Lung microvascular endothelial cell (primary cell): ENCODE measurements at places on chromosomes 4 and X.

- DNase-seq: no peak
Measured at GRCh38 chr4:136755531-136755916, 776.8 kb downstream of the PCDH18 start.

- no peak for DNase-seq
Measured at GRCh38 chr4:41752081-41752836, 3.7 kb upstream of the PHOX2B start.

DNA sequence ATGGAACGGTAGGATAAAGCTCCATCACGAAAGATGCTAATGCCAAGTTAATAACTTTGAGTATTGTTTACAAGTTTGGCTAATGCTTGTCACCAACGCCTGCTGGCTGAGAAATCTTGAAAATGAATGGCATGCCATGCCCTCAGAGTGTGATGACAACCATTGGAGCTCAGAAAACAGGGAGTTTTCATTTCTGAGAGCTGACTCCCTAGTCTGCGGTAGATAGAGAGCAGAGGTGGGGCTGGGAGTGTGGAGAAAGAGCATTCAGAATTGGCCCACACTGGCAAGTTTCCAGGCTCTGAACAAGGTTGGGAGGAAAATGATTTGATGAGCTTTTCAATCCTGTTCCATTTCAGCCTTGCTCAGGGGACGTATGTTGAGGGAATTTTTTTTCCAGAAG lies 183.9 kb downstream of the CPEB2 start:
- DNase-seq: no peak

GRCh38 chrX:10922159-10922558 lies 189.0 kb upstream of the HCCS start:
- peak; percentile 59 for DNase-seq

GRCh38 chrX:47902161-47902560 lies 65.5 kb downstream of the ZNF81 start:
- DNase-seq: no peak

DNA sequence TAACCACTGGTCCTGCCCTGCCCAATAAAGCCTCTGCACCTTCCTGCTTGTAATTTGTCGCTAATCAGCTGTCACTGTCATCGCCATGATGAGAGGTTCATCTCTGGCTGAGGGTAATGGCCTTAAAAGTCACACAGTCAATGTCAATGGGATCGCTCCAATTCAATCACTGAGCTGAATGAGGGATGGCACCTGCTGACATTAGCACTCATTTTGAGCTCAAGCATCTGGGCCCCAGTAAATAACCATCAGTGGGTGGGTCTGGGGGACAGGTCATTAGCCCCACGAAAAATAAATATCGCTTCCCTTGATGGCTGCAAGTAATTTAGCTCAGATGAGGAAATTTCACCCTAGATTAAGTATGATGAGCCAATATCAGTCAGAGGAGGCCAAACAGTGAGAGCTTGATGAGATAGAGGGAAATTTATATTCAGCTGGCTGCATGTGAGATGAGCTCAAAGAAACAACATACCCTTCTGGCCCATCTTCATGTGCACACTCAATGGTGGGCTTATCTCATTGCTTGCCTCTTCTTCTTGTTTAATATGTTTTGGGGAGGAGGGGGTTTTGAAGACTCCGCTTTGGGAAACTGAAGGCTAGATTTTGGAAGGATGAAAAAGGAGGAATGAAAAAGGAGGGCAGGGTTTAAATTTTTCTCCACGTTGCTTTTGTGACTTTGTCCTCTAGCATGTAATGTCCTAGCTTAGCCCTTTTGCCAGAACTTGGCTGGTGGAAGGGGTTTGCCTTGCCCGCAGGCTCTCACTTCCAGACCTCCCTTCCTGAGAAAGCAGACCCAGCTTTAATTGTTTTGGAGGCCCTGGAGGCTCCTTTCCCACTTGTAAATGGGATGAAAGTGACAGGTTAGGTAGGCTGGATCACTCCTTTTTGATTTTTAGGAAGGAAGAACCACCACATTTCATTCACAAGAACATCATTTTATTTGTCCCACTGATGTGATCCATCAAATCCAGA lies 84.8 kb upstream of the PAQR3 start:
- no peak for DNase-seq

- DNase-seq: peak; percentile 97
Measured at GRCh38 chrX:318068-318738, 393 bp downstream of the GTPBP6 start.

DNA sequence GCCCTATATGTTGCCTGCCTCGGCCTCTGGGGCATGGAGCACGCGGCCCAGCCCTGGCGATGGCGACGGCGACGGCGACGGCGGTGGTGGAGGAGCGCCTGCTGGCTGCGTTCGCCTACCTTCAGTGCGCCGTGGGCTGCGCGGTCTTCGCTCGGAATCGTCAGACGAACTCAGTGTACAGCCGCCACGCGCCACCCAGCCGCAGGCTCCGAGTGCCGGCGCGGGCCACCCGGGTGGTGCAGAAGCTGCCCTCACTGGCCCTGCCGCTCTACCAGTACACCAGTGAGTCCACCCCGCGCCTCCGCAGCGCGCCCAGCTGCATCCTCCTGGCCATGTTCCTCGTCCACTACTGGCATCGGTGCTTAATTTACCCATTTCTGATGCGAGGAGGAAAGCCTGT lies 83.7 kb upstream of the F9 start:
- no peak for DNase-seq

GRCh38 chr4:90002441-90003062 lies 107.9 kb downstream of the MMRN1 start:
- DNase-seq: no peak

DNA sequence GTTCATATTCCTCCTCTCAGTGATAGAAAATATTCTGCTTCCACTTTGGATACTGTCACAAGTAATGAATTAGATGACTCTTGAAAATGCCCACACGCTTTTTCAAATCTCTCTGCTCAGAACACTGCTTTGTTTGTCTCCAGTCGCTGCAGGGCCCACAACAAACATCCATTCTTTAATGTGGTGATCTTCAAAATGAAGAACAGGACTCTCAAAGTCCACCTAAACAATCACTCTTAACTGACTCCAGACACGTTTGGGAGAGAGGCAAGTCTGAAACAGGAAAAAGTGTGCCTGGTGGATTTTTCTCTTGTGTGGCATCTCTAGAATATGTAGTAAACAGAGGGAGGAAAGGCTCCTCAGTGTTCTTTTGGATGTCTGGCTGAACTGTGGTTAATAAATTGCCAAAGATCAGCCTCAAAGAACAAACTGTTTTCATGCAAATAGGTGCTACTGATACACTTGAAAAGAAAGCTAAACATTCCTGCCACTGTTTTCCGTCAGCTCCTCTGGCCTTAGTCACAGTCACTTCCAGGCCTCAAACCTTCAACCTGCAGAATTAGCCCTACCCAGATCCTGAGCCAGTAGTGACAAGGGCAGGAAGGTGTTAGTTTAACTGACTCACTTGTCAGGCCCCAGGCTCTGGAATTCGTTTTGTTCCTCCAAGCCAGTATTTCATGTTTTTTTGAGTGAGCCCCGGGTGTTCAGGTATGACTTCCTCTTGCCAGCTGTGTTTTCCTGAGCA lies 259.6 kb upstream of the GPC4 start:
- no peak for DNase-seq

DNA sequence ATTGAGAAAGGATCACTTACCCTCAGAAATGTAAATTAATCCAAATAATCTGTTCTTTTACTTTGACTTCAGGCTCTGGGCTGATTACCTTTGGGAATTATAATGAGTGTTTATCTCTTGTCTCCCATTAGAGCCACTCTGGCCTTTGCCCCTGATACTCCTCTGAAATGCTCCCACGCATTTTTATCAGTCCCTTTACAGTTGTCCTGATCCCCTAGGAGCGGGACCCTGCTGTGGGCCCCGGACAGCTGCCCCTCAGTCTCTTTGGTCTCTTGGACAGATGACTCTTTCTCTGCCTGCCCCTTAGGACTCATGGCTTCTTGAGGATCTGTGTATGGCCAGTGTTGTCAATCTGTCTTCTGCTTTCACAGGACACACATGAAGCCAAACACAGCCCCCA lies 1.0 kb upstream of the TRIM75 start:
- DNase-seq: no peak
